ENCODE measurements at places on chromosomes 12 and 14. TPM values are rescaled to one million over a fixed set of nuclear protein-coding genes. Genes with fewer than 3 reads are reported as not detected.

- no peak overlapping the region for H3K27ac ChIP-seq
- no peaks in the 10 kb centered on the region for H3K4me1 ChIP-seq
- H3K36me3 ChIP-seq = peaks cover 32% of the 10 kb centered on the region
Measured at GRCh38 chr12:105402366-105402765, 71.9 kb downstream of the C12orf75 start.

- H3K27me3 ChIP-seq = no peaks in the 10 kb centered on the region
- H3K36me3 ChIP-seq = no peaks in the 10 kb centered on the region
- no peak overlapping the region for H3K27ac ChIP-seq
- no peak overlapping the region for H3K4me3 ChIP-seq
- H3K4me1 ChIP-seq = peaks cover 2% of the 10 kb centered on the region
Measured at GRCh38 chr14:37869633-37870032, 274.2 kb downstream of the TTC6 start.

GRCh38 chr12:131457331-131458047, 253.4 kb upstream of the SFSWAP start:
- DNase-seq = no peak
- no peaks in the 10 kb centered on the region for H3K4me1 ChIP-seq
- H3K27ac ChIP-seq = no peak overlapping the region
- H3K4me3 ChIP-seq = no peak overlapping the region

GRCh38 chr12:33205981-33206380, 233.6 kb downstream of the SYT10 start:
- H3K27me3 ChIP-seq = no peaks in the 10 kb centered on the region
- no peak for DNase-seq
- H3K4me3 ChIP-seq = no peak overlapping the region
- H3K4me1 ChIP-seq = no peaks in the 10 kb centered on the region
- H3K36me3 ChIP-seq = no peaks in the 10 kb centered on the region

DNA sequence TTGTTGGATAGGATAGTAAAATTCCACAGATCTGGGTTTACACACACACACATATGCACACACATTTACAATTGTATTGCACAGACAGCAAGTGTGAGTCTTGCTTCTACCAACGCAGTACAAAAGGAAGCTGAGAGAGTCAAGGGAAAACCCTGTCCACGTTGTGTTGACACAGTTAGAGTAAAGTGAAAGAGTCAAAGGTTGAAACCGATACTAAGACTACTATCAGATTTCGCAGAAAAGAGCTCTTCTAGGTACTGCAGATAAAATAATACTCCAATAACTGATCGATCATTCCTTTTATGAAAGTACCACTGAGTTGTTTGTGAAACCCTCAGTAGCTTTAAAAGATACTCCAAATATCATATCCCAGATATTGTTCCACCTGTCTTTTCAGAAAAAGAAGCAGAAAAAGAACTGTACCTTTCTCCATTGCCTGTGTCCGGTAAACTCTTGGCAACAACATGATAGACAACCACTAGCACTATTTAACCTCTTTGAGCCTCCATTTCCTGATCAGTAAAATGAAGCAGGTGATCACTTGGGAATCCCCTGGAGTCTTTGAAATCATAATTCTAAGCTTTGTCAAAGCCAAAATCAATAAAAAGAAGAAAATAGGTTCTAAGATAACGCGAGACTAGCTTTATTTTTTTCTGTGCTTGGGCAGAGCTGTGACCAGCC, 224.6 kb upstream of the FOXN3 start:
- peak overlapping the region; percentile 95 for H3K27ac ChIP-seq
- no peak for DNase-seq
- peak overlapping the region; percentile 81 for H3K4me3 ChIP-seq
- peaks cover 29% of the 10 kb centered on the region for H3K36me3 ChIP-seq
- no peaks in the 10 kb centered on the region for H3K27me3 ChIP-seq
- H3K4me1 ChIP-seq = peaks cover 38% of the 10 kb centered on the region

- H3K36me3 ChIP-seq = no peaks in the 10 kb centered on the region
- H3K27ac ChIP-seq = no peak overlapping the region
- peaks cover 19% of the 10 kb centered on the region for H3K27me3 ChIP-seq
- H3K4me1 ChIP-seq = peaks cover 1% of the 10 kb centered on the region
- H3K4me3 ChIP-seq = no peak overlapping the region
- DNase-seq = no peak
Measured at GRCh38 chr14:72049462-72049861, 117.2 kb downstream of the RGS6 start.

DNA sequence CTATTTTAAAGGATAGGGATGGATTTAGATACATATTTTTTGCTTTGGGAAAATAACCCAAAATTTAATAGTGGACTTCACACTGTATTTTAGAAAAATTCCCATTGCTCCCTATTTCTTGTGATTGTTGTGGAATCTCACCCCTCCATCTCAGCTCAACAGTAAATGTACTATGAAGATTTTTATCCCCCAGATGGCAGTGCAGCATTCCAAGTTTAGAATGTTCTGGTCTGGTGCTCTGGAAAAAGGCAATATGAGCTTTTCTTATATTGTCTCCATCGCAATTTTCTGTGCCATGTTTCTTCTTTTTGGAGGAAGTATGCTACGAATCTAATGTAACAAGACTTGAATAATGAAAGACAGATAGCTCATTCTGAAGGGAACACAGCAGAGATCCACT, 471.7 kb upstream of the SYT1 start:
- H3K4me3 ChIP-seq = no peak overlapping the region
- DNase-seq = no peak
- no peaks in the 10 kb centered on the region for H3K36me3 ChIP-seq
- no peaks in the 10 kb centered on the region for H3K27me3 ChIP-seq
- H3K4me1 ChIP-seq = no peaks in the 10 kb centered on the region
- no peak overlapping the region for H3K27ac ChIP-seq

- H3K27me3 ChIP-seq = no peaks in the 10 kb centered on the region
- DNase-seq = peak; percentile 78
- peaks cover 54% of the 10 kb centered on the region for H3K36me3 ChIP-seq
- peaks cover 82% of the 10 kb centered on the region for H3K4me1 ChIP-seq
Measured at GRCh38 chr14:91228112-91229004, 16.1 kb downstream of the GPR68 start.

DNA sequence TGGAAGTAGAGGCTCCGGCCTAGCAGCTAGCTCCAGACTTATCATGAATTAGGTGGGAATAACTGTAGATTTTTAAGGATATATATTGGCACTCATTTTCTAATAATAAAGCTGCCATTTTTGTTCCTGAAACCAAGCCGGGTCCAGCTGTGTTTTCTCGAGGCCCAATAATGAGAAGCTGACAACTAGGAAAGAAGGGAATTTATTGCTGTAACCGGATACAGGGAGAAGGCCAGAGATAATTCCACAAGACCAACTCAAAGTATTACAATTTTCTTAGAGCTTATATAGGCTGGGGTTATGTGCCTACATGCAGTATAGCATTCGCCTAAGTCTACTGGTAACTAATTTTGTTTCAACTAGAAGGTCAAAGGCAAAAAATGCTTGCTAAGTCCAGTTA, 122.3 kb upstream of the FBXO33 start:
- DNase-seq = no peak
- peaks cover 2% of the 10 kb centered on the region for H3K36me3 ChIP-seq
- no peaks in the 10 kb centered on the region for H3K4me1 ChIP-seq
- no peak overlapping the region for H3K27ac ChIP-seq

KRT6A gene
- total RNA-seq = not detected

SMOC1 gene
- not detected for total RNA-seq

TMEM229B gene
- total RNA-seq = 20.0 TPM

CEBPE gene
- 1.8 TPM for total RNA-seq

STYK1 gene
- 3.1 TPM for total RNA-seq

PHC1 gene
- 20.6 TPM for total RNA-seq

All from activated naive CD8-positive, alpha-beta T cell treated with anti-CD3 and anti-CD28 coated beads, Interleukin-2, amount 10 ng/mL, durations not matched to agents 7 days and 5 days (primary cell).